Aorta (tissue), 5 donors: ENCODE measurements at places on chromosomes 12 and 14. TPM values are rescaled to one million over a fixed set of nuclear protein-coding genes. Genes with fewer than 3 reads are reported as not detected.

The GPATCH2L gene
- 61.7 TPM for total RNA-seq

The SPIC gene
- total RNA-seq = not detected

The RBP5 gene
- 13.4 TPM for total RNA-seq

The PSMC6 gene
- 76.3 TPM for total RNA-seq

The PTCSC3 gene
- not detected for total RNA-seq

The CD163 gene
- 229 TPM for total RNA-seq

The RNF212B gene
- total RNA-seq = not detected

The KCNMB4 gene
- 3.3 TPM for total RNA-seq

The SGPP1 gene
- 17.5 TPM for total RNA-seq

The B4GALNT1 gene
- total RNA-seq = 6.5 TPM

The ETFBKMT gene
- total RNA-seq = 2.8 TPM

The KRT75 gene
- not detected for total RNA-seq

The LMNTD1 gene
- not detected for total RNA-seq

DNA sequence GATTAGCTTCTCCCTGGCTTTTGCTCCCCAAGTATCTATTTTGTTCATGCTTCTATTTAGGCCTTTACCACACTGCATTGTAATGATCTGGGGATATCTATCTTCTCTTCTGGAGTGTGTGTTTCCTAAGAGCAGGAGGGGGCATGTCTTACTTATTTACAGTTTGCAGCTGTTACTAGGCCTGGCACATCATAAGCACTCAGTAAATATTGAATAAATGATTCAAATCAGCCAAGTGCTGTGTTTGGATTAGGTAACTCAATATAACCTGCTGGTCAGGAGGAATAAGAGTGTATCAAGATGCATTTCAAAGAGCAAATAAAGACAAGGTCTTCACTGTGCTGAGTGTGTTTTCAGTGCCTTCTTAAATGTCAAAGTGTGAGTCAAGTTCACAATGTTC lies 186.1 kb downstream of the FOXG1 start:
- DNase-seq = no peak

- DNase-seq = no peak
Observed at GRCh38 chr14:60350366-60350720, 101.3 kb downstream of the PPM1A start.

- DNase-seq = no peak
Observed at GRCh38 chr12:30796891-30797371, 42.2 kb upstream of the CAPRIN2 start.

DNA sequence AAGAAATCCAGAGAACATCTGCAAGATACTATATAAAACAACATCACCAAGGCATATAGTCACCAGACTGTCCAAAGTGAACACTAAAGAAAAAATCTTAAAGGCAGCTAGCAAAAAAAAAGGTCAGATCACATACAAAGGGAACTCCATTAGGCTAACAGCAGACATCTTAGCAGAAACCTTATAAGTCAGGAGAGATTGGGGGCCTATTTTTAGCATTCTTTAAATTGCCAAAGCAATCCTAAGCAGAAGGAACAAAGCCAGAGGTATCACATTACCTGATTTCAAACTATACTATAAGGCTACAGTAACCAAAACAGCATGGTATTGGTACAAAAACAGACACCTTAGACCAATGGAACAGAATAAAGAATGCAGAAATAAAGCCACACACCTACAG lies 92.5 kb downstream of the IPO8 start:
- no peak for DNase-seq

- DNase-seq = peak; percentile 91
Observed at GRCh38 chr14:91286530-91286937, 42.0 kb upstream of the GPR68 start.

- no peak for DNase-seq
Observed at GRCh38 chr12:105319691-105320209, 10.7 kb upstream of the C12orf75 start.

GRCh38 chr12:102631274-102631673 lies 150.9 kb upstream of the IGF1 start:
- DNase-seq = no peak

DNA sequence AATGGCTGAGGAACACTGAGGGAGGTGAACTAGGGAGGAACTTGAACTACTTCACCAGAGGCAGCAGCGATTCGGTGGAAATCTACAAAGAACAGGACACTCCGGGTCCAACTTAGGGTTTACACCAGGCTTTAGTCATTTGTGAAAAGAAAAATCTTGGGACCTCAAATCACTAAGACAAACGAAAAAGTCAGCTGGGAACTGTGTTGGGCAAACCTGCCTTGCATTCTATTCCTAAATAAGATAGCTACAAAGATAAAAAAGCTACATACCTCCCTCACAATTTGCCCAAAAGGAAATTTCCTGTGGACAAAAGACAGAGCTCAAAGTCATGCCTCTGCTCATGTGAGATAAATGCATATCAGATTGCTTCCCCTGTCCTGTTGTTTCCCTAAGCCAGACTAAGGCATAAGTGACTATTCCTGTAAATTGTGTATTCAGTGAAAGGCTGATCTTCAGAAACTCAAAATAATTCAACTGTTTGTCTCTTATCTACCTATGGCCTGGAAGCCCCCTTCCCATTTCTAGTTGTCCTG lies 106.6 kb downstream of the APAF1 start:
- DNase-seq = no peak

DNA sequence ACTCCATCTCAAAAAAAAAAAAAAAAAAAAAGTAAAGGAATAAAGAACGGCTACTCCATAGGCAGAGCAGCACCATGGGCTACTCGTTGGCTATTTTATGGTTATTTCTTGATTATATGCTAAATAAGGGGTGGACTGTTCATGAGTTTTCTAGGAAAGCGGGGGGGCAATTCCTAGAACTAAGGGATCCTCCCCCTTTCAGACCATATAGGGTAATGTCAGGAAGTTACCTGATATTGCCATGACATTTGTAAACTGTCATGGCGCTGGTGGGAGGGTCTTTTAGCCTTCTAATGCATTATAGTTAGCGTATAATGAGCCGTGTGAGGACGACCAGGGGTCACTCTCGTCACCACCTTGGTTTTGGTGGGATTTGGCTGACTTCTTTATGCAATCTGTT lies 142.3 kb downstream of the GLT1D1 start:
- no peak for DNase-seq

DNA sequence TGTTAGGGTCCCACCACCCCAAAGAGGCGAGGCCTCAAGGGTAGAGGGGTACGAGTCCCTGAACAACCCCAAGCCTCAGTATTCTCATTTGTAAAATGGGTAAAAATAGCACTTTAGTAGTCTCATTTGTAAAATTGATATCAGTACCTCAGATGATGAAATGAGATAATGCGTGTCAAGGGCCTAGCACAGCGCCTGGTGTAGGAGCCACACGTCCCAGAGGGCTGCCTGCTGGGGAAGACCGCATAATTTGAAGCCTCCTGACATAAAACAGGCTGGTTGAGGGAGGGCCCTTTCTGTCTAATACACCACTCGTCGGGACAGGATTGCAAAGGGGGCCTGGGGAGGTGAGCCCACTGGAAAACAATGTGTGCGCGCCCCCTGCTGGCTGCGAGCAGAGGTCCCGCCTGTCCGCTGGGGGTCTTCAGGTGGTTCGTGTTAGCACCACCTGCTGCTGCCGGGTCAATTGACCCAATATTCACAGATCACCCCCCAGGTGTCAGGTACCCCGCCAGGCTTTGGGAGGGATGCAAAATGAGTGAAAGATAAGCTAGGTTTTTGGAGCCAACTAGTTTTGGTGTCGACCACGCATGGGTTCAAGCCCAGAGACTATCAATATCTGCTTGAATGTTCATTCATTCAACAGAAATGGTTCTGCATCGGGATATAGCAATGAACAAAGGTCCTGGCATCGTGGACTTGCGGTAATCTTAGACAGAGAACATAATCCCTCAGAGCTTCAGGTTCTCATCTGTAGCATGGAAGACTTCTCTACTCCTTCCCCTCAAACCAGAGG lies 24.7 kb upstream of the IRF2BPL start:
- peak; percentile 81 for DNase-seq

DNA sequence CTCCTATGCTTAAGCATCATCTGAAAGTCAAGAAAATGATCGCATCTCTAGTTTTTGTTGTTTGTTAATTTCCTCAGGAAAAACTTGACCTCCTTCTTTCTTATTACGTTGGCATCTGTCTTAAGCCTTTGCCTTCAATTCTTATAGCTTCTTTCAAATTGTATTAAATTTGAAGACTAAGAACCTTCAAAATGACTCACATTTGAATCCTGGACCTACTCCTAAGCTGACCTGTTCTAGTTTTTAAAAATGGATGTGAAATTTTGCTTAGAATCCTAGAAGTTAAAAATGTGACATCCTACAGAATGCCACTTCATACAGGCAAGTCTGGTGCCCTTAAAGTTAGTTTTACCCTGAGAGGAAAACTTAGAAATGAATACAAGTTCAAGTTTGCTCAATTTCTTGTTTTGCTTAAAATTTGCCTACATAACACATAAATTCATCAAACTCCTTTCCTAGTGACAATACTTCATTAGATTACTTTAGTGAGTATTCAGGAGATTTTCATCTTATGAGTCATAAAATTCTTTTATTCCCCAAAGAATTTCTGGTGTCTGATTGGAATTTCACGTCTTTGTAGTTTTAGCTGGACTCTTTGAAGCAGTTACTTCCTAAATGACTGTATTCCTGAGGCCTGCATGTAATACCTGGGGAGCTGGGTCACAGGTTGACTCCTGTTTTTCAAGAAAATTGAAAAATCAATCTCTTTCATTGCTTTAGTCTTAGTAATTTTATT lies 152.3 kb downstream of the MSRB3 start:
- DNase-seq = no peak

- DNase-seq = no peak
Observed at GRCh38 chr12:123091230-123092150, 59.4 kb downstream of the PITPNM2 start.

DNA sequence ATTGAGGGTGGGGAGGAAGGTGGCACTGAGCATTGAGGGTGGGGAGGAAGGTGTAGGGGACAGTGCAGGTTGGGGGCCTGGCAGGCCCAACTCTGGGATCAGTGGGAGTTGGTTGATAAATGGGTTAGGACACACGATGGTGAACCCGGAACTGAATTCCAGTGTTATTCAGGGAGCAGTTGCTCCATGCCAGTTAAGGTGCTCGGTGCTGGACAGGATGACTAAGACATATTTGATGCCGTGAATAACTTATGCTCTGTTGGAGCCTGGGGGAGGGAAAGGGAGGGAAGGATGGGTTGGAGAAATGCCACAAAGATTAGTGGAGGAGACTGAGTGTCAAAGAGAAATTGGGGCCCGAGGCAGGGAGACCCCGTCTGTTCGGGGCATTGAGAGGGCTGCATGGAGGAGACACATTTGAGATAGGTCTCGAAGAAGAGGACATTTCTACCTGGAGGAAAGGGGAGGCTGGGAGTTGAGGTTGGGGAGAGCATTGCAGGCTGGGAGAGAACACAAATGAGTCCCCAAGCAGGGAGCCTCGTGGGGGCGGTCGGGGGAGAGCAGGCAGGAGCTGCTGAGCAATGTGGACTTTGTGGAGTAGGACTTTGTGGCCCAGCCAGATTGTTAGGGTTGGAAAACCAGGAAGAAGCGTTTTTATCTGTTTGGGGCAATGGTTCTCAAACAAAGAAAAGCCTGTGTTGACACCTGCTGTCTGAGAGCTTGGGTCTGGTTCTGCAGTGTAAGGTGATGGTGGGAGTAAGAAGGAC lies 65.3 kb downstream of the IQSEC3 start:
- no peak for DNase-seq
